Fibroblast of skin of abdomen (primary cell): ENCODE measurements at places on chromosomes 6 and 20.

DNA sequence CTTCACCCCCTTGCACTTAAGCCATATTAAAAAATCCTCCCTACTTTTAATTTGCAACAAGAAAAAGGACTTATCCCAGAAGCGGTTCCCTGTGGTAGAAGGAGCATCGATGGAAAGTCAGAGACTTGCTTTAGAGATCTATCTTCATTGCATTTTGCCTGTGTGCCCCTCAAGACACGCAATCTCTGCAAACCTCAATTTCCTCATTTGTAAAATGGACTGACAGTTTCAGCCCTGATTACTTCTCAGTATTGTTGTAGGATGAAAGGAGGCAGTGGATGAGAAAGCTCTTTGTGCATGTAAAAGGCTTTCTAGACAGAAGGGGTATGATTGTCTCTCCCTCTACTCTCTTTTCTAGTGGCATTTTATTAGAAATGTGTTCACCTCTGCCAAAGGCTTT is 410.2 kb downstream of the CDC5L start:
- DNase-seq = no peak

- no peak for DNase-seq
Observed at GRCh38 chr6:122361314-122361979, 38.0 kb upstream of the HSF2 start.

DNA sequence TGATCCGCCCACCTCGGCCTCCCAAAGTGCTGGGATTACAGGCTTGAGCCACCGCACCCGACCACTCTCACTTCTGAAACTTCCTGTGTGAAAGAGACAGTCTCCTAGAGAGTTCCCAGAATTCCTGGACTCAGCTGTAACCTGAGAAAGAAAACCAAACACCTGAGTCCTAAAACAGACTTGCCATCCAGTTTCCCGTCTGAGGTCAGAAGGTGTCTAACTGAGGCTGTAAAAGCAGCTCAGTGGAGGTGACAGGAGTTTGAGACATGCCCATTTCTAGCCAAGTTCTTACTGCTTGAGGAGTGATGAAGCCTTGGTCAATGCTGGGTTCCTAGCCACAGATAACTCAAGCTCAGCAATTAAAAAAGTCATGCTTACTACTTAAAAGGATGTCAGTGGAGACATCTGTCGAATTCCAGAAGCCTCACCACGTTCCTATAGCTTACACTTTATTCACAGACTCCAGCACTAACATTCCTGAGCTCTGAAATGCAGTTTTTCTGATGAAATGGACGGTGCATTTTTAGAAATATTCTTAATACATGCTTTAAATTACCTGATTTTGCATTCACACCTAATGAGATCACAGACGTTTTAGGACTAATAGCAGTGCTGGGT is 6.1 kb downstream of the UQCC2 start:
- DNase-seq = peak; percentile 88

GRCh38 chr20:50121858-50122271 is 8.9 kb upstream of the UBE2V1 start:
- peak; percentile 76 for DNase-seq

DNA sequence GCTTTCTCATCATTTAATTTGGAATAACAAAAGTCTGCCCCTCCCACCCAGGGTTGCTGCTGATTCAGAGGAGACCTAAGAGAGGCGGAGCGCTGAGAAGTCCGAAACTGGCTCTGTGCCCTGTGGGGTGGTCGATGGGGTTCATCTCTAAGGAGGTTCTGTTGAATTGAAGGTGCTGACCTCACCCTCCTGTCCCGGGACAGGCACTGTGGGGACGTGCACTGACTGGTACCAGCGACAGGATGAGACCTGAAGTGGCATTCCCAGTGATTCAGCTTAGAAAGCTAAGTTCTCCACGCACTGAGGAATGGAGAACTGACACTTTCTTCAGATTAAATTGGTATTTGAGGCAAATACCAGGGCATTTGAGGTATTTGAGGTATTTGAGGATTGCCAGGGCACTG is 1.3 kb downstream of the GUCA1B start:
- no peak for DNase-seq

DNA sequence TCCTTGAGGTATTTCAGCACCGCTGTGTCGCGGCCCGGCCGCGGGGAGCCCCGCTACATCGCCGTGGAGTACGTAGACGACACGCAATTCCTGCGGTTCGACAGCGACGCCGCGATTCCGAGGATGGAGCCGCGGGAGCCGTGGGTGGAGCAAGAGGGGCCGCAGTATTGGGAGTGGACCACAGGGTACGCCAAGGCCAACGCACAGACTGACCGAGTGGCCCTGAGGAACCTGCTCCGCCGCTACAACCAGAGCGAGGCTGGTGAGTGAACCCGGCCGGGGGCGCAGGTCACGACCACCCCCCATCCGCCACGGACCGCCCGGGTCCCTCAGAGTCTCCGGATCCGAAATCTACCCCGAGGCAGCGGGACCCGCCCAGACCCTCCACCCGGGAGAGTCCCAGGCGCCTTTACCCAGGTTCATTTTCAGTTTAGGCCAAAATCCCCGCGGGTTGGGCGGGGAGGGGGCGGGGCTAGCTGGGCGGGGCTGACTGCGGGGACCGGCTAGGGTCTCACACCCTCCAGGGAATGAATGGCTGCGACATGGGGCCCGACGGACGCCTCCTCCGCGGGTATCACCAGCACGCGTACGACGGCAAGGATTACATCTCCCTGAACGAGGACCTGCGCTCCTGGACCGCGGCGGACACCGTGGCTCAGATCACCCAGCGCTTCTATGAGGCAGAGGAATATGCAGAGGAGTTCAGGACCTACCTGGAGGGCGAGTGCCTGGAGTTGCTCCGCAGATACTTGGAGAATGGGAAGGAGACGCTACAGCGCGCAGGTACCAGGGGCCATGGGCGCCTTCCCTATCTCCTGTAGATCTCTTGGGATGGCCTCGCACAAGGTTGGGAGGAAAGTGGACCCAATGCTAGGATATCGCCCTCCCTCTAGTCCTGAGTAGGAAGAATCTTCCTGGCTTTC is 693 bp downstream of the HLA-F start:
- DNase-seq = no peak

GRCh38 chr6:11921751-11922150 is 90.4 kb upstream of the HIVEP1 start:
- no peak for DNase-seq

- no peak for DNase-seq
Observed at GRCh38 chr6:43451348-43451747, 4.0 kb downstream of the DLK2 start.

DNA sequence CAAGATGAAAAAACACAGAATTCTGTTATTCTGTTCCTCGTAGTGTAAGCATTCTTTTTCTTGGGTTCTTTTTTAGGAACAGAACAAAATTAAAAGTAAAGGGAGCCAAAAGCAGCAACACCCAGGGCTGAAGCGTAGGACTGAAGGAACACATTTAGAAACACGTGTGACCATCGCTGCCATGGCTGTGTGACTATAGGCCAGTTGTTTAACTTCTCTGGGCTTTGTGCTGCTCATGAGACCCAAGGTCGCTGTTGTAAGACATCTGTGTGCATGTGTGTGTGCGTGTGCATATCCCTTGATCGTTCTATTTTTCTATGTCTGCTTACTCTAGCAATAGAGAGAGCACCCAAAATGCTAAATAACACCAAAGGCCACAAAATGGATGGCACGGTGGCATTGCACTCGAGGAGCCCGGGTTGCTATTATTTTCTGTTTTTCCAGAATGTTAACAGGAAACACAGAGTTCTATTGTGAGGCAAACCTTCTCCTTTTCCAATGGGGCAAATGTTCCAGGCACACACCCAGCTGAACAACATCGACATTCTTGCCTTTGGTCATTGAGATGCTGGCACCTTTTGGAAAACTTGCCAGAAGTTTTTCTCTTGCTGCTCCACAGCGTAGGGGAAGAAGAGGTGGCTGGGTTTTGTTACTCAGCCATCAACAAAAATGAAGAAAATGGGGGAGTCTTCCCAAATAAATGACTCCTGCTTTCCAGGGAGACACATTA is 267.8 kb upstream of the ECI2 start:
- no peak for DNase-seq

- DNase-seq = peak; percentile 24
Observed at GRCh38 chr6:13573669-13574110, 711 bp upstream of the SIRT5 start.

DNA sequence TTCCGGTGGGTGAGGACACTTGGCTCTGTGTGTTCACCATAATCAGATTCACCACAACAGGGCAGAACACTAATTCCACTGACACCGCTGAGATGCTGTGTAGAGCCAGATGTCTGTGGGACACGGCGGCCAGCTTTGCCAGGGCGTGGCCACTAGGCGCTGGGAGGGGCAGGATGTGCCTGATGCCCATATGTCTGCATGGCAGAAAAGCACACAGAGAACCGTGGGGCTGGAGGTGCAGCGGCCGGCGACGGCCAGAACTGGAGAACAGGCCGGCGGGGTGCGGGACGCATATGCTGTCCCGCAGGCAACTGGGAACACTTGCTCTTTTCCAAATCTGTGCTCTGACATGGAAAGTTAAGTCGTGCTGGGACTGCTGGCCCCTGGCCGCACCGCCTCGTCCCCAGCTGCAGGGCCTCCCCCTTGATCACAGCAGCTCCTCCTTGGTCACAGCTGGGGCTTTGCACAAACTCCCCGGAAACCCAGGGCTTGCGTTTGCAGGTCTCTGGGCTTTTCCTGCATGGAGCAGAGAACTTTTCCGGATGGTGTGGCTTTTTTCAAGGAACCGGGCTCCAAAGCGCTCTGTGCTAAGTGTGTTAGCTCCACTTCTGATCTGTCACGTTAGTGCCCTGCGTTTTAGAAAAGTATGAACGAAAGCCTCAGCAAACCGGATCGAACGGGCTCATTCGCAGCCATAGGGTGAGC is 31.1 kb downstream of the NTSR1 start:
- DNase-seq = no peak

DNA sequence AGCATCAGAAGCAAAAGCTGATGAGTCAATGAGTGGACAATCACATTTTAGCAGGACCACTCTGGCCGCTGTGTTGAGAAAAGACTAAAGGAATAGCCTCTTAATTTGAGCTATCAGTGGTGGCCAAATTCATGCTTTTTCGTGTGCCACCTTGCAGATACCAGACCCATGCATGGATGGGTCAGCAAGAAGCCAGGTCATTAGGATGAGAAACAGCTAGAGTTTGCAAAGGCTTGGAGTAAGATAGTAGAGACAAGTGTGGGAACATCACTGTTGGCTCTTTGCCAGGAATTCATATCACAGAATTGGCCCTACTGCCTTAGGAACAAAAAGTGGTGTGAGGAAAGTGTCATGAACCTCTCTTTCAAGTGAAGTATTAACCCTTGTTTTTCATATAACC is 25.5 kb downstream of the MRAP2 start:
- DNase-seq = no peak

- peak; percentile 71 for DNase-seq
Observed at GRCh38 chr6:42166444-42167141, 6.6 kb upstream of the GUCA1A start.

DNA sequence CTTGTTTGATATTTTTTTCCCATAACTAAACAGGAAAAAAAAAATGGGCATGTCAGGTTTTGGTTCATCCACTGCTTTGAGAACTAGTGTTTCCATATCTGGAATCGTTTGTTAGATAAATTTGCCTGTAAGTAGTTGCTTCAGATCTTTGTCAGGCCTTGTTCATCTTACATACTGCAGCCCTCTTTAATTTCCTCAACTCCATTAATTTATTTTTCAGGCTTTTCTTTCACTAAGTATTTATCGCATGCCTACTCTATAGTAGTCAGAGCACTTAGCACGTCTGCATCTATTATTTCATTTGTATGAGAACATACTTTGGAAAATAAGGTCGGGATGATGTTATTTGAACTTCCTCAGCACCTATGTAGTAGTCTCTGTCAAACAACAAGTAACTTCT is 80.9 kb downstream of the CAP2 start:
- no peak for DNase-seq

- no peak for DNase-seq
Observed at GRCh38 chr6:170025935-170026750, 264.7 kb downstream of the DLL1 start.

DNA sequence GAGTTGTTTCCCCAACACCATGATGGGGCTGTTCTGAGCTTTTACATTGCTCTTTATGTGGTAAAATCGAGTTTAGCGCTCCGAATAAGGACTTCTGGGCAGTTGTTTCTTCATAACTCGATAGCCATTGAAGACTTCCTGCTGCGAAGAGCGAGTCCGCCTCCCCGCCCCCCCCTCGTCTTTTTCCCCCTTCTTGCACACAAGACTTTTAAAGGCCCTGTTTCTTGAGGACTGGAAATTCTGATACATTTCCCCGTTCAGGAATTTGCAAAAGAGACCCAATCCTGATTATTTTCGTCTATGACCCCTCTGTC is 1.5 kb upstream of the CITED2 start:
- peak; percentile 47 for DNase-seq

- no peak for DNase-seq
Observed at GRCh38 chr6:168225471-168225911, 94.1 kb downstream of the DACT2 start.

- DNase-seq = no peak
Observed at GRCh38 chr6:39225543-39225942, 3.7 kb downstream of the KCNK5 start.

- DNase-seq = peak; percentile 92
Observed at GRCh38 chr6:137728386-137729349, 138.4 kb upstream of the TNFAIP3 start.
